ENCODE measurements at places on chromosomes 16 and 17.
A peak's percentile ranks its signal among the peaks of the same experiment; 100 is the strongest.

GRCh38 chr16:23974223-23974622 lies 138.4 kb downstream of the PRKCB start:
- DNase-seq: peak; percentile 13

- DNase-seq: peak; percentile 43
Observed at GRCh38 chr17:17913695-17914332, 58.4 kb downstream of the TOM1L2 start.

- peak; percentile 16 for DNase-seq
Observed at GRCh38 chr17:6361733-6362132, 73.2 kb downstream of the AIPL1 start.

DNA sequence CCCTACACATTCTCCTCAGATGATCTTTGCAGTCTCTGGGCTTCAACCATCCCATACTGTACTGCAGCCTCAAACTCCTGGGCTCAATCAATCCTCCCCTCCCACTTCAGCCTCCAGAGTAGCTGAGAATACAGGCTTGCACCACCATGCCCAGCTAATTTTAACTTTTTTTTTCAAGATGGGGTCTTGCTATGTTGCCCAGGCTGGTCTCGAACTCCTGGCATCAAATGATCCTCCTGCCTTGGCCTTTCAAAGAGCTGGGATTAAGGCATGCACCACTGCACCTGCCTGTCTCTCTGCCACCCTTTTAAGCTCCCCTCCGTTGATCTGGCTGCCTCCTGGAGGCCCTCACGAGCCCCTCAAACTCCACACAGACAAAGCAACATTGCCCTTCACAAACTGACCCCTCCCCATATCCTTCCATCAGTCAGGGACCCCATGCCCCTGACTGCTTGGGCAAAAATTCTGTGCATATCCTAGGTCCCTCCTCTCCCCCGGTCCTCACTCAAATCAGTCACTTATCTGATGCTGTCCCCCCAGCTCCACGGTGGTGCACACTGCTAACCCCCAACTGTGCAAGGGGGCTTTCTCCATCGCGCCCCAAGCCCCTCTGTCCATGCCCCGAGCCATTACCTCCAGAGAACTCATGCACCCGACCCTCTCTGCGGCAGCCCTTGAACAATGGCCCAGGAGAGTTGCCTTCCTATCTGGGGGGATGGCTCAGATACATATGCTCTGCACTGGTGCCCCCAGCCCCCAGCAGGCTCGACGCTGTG lies 252.9 kb downstream of the KATNIP start:
- DNase-seq: no peak
